ENCODE measurements at places on chromosomes 6 and 20.

- no peak for DNase-seq
These were observed 520.0 kb upstream of the IRAK1BP1 start for GRCh38 chr6:78347191-78347916.

GRCh38 chr6:155031091-155031490 is 36.0 kb downstream of the TIAM2 start:
- DNase-seq: no peak

DNA sequence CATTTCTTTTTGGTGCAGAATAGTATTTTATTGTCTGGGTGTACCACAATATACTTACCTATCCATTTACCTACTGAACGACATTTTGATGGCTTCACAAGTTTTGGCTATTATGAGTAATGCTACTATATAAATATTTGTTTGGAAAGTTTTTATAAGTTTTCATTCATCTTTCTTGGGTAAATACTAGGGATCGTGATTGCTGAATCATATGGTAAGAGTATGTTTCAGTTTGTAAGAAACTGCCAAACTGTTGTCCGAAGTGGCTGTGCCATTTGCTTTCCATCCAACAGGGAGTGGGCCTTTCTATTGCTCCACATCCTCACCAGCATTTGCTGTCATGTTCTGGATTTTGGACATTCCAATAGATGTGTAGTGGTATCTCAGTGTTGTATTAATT is 104.2 kb downstream of the CDYL start:
- DNase-seq: no peak

DNA sequence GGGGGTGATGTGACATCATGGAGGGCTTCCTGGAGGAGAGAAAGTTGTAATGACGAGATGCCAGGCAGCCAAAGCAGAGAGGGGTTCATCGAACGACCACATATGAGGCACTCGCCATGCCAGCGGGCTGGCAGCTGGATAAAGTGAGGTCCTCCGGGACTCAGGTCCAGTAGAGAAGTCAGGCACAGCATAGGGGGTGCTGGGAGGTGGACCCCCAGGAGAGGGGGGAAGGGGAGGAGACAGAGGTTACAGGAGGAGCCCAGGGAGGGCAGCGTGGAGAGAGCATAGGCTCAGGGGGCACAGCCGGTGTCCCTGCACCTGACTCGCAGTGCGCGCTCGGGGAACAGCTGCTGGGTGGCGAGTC is 174.7 kb downstream of the BMP7 start:
- no peak for DNase-seq

DNA sequence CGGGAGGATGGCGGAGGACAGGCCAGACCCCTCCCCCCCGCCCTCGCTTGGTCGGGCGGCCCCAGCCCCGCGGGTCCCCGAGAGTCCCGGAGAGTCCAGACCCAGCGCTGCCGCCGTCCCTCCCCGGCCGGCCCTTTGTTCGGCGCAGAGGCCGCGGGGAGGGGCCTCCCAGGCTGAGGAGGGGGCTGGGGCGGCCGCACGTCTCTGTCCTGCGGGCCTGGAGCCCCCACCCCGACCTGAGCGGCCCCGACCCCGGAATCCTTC is 806 bp downstream of the KCNQ2 start:
- DNase-seq: no peak

DNA sequence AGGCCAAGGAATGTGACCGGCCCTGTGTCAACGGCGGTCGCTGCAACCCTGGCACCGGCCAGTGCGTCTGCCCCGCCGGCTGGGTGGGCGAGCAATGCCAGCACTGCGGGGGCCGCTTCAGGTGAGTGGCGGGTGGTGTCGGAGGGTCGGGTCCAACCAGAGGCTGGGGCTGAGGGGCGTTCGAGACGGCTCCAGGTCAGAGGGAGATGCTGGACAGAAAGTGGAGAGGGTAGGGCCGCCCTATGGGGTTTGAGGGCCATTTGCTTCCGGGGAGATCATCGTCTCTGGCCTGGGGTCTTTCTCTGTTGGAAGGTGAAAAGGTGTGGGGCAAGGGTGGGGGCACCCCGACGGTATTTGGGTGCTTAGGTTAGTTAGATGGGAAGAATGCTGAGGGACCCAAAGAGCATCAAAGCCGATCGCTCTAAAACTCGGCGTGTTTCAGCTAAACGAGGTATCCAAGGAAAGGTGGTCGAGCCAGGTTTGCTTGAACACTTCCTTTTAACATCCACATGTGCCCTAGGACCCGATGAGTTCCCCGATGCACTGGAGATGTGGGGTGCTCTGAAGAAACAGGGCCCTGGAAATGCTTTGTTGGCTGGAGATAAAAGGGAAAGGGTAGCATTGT is 691 bp downstream of the ATRN start:
- no peak for DNase-seq

DNA sequence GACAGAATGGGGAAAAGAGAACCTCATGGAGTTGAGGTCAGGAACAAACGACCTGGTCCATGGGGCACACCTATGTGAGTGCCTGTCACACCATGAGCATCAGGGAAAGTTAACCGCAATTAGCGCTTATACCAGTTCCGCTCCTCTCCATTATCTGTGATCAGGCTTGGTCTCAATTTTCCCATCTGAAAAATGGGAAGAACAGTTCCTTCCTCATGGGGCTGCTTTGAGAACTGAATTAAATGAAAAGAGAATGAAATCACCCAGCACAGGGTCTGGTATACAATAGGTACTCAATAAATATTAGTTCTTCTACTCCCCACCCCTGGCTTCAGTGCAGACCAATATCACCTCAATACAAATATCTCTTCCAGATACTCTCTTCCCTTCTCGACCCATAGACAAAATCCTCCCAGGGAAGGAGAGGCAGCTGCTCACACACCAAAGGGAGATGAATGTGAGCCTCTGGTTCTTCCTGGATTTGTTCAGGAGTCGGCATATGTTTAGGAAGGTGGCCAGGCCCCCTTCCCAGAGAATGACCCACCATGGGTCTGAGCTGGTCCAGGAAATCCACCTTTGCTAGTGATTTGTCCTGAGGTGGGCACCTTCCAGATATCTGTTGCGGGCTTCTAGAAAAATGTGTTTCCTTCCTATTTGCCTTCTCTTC is 2.4 kb upstream of the PTGIS start:
- DNase-seq: no peak

GRCh38 chr6:110355727-110356126 is 2.4 kb downstream of the METTL24 start:
- no peak for DNase-seq

DNA sequence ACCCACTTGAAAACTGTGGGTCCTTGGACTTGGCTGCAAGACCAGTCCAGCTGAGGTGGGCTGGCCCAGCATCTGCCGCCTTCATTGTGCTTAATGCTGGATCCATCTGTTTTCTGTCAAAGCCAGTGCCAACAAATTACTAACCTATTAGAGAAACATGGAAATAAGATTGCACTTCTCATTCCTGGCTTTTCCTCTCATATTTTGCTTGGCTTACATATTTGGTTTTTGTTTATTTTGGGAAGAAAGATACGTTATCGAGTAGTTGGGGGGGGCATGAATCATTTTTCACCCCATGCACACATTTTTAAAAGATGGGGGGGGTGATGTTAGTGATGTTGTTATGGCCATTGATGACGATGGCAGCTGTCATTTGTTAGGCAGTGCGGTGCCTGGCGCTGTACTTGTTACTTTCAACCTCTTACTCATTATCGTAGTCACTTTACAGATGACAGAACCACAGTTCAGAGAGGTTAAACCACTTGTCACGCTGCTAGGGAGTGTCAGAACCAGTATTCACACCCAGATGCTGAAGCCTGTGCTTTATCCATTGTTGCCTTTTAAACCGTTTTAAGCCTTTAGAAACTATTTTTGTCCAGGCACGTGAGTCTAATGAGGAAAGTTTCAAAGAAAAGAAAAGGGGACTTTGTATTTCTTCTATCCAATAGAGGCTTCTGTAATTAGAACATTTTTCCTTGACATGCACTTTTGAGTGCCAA is 180.0 kb downstream of the TMEM242 start:
- DNase-seq: no peak

- no peak for DNase-seq
These were observed 684.6 kb downstream of the DOK5 start for GRCh38 chr20:55160037-55160436.

DNA sequence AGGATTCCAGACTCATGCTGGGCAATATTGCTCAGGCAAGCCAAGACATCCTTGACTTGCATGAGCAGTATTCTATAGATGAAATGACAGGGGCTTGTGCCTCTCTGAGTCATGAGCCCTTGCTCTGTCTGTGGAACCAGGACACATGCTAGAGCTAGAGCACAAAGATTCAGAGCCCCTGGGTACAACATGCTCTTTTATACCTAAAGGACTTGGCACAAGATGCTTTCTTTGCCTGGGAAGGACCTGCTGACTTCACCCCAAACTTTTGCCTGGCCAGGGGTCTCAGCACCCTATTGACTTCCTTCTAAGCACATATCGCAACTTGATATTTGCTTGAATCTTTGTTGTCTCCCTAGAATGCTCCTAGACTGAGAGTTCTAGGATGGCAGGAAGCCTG is 27.4 kb downstream of the TGM6 start:
- no peak for DNase-seq

DNA sequence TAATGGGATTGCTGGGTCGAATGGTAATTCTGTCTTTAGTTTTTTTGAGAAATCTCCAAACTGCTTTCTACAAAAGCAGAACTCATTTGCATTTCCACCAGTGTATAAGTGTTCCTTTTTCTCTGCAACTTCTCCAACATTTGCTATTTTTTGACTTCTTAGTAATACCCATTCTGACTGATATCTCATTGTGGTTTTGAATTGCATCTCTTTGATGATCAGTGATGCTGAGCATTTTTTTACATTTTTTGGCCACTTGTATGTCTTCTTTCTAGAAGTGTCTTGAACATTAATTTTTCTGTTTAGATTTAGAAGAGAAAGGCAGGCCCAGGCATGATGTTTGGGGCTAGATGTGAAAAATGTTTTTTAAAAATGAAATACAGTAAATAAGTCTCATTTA is 553.1 kb upstream of the MAN1A1 start:
- no peak for DNase-seq

- DNase-seq: no peak
These were observed 14.7 kb upstream of the PLCB4 start for GRCh38 chr20:9054176-9054575.

DNA sequence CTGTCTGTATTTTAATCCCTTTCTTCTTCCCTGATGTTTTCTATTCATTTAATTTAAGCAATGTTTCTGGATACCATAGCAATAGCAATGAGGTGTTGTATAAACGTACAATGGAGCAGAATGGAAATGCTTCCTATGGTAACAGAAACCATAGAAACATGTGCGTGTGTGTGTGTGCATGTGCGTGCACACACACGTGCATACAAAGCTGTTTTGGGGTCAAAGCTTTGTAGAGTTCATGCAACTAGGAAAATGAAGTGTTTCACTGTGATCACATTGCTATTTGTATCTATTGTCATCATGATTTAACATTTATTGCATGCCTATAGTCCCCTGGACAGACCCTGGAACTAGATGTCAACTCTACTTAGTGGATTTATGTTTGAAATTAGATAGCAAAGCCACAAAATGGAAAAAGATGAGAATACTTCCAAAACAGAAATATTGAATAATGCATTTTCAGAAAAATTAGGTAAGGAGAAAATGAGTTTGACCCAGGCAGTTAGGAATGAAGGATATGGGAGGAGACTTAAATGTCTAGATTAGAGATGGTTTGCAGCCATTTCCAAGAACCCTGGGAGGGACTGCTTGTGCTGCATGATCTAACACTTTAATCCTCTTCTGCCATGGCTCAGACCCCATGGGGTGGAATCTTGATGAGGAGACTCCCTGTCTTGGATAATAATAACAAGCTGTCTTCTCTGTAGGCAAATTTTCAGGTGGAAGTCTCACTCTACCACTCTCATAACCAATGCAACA is 124.4 kb downstream of the TRMT11 start:
- no peak for DNase-seq

DNA sequence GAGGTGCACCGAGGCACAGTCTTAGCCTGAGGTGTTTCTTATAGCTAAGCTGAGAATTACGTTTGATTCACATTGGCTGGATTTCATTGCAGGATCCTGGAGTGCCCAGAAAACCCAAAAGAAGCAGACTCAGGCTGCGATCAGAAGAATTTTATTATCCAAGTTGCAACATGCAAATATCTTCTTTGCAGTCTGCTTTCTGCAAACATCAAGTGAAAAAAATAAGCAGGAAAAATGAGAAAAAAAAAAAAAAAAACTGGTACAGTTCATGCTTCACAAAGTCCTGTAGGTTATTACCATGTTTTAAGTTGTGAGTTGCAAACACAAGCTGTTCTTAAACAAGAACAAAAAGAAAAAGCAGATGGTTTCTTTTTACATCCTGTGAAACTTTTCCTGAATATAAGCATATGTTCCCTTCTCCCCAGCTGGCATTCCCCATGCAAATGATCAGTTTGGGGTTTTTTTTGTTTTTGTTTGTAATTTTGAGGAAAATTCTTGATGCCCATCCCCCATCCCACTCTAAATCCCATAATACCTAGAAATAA is 349.0 kb downstream of the CBLN4 start:
- no peak for DNase-seq

GRCh38 chr6:110093981-110094380 is 85.5 kb downstream of the WASF1 start:
- DNase-seq: no peak

GRCh38 chr6:3844097-3844463 is 5.1 kb upstream of the FAM50B start:
- DNase-seq: no peak

DNA sequence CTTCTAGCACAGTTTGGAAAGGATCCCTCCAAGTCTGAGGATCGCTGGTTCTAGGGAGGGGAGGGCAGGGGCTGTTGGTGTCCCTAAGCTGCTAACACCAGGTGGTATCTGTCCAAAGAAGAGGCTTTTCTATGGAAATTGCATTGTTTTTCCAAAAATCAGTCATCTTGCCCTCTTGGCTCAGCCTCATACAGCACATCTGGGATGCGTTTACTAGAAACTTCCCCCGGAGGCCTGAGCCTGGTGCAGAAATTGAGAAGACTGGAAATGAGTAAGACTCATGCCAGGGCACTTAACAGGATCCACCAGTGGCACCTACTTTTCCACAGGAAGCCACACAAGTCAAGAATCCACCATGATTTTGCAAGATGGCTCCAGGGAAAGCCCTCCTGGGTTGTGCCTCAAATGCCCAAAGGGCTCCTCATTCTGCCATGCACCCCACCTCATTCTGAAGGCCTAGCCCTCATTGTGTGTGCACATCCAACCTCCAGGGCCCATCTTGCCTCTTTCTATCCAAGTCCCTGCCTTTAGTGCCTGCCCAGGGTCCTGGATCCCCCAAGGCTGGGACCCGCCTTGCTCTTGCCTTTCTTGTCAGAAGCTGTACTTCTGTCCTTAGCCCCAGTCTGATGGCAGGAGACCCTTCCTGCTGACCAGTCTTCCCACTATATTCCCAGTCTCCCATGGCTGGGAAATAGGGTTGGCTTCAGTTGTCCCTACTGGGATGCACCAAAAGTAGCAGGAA is 97.6 kb downstream of the MRPL14 start:
- DNase-seq: no peak

DNA sequence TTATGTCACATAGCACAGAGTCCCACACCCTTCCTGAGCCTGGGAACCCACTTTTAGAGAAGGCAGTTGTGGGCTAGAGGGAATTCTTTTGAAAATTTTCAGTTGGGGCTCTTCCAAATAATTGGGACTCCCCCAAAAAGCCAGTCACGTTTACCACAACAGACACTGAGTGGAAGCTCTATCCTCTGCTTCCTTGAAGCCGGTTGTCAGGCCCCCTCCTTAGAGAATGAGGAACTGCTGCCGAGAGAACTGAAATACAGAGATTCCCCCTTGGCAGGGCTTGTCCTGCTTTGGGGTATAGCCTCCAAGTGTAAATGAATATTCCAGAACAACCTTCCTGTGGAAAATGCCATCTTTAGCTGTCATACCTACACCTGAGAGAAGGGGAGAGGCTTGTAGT is 2.7 kb upstream of the JAG1 start:
- DNase-seq: no peak

All from stimulated activated CD4-positive, alpha-beta T cell treated with anti-CD3 and anti-CD28 coated beads, Interleukin-2, amount 100 ng/mL, for 4 hours (primary cell).